AG08395 (cell line): ENCODE measurements at places on chromosomes 16 and 17.

- no peak for DNase-seq
Measured at GRCh38 chr17:7508846-7509245, 24.7 kb downstream of the POLR2A start.

DNA sequence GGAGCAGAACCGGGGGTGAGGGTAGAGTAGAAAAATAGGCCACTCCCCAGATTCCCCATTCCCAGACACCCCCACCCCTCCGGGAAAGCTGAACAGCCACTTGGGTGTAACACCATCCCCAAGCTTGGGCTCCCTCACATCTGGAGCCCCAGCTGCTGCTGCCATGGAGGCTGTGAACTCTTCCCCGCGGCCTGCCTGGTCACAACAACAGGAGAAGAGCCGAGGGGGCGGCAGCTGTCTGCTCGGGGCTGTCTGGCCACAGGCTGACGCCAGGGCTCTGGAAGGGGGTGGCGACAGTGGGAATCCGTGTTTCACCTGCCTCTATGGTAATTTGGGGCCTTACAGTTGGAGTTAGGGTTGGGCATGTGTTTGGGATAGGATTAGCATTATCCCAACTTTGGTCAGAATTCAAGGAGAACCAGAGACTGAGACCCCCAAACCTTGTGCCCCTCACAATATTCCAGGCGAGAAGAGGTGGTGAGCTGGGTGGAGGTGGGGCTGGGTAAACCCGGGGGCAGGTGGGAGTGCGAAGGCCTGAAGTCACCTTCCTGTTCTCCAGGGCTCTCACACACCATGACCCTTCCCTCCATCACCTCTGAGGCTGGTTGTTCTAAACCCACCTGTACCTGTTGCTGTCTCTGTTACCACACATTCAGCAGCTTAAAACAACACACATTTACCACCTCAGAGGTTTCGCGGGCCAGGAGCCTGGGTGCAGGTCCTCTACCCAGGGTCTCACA is 29.7 kb upstream of the NXPH3 start:
- no peak for DNase-seq

DNA sequence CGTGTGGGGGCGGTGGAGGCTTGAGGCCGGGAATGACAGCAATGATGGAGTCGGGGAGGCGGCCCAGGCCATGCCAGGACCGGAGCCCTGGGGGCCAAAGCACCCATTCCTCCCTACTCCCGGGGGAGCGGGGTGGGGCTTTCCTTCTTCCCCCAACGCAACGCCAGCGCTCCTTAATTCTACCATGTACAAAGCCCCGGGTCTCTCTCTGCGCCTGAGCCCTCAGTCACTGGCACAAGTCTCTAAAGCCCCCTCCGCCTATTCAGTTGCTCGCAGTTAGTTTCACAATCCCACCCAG is 245 bp upstream of the RNF227 start:
- DNase-seq, result no peak

DNA sequence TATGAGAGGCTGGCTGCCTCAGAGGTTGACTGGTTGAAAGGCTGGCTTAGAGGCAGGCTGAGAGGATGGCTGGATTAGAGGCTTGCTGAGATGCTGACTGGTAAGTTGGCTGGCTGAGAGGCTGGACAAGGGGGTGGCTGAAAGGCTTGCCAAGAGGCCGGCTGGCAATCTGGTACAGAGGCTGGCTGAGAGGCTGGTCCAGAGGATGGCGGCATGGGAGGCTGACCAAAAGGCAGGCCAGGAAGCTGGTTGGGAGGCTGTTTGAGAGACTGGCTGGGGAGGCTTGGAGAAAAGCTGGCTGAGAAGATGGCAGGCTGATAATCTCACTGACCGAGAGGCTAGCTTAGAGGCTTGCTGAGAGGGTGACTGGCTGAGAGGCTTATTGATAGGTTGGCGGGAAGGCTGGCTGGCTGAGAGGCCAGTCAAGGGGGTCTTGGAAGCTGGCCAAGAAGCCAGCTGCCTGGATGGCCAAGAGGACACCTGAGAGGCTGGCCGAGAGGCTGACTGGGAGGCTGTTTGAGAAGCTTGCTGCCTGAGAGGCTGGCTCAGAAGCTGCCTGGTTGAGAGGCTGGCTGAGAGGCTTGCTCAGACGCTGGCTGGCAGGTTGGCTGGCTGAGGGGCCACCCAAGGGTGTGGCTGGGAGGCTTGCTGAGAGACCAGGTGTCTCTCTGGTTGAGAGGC is 34.2 kb upstream of the ACSM2B start:
- no peak for DNase-seq

DNA sequence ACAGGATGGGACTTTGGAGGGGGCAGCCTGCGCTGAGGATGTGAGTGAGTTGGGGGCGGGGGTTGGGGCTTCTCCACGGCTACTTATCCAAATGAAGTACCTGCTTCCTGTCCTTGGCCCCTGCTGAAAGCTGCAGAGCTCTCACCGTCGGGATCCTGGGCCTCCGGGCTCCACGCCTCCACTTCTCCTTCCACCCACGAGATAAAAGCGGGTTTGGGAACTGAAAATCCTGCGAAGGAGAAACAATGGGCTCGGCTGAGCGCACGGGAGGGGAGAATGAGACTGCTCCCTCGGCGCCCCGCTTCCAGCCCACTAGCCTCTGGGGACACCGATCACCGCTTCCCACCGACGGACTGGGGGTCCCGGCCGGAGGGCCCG is 486 bp downstream of the ZNF785 start:
- peak; percentile 7 for DNase-seq
